CD4-positive, alpha-beta T cell treated with Interleukin-15 for 4 hours (primary cell): ENCODE measurements at places on chromosomes 1 and 21.
A peak's percentile ranks its signal among the peaks of the same experiment; 100 is the strongest.

DNA sequence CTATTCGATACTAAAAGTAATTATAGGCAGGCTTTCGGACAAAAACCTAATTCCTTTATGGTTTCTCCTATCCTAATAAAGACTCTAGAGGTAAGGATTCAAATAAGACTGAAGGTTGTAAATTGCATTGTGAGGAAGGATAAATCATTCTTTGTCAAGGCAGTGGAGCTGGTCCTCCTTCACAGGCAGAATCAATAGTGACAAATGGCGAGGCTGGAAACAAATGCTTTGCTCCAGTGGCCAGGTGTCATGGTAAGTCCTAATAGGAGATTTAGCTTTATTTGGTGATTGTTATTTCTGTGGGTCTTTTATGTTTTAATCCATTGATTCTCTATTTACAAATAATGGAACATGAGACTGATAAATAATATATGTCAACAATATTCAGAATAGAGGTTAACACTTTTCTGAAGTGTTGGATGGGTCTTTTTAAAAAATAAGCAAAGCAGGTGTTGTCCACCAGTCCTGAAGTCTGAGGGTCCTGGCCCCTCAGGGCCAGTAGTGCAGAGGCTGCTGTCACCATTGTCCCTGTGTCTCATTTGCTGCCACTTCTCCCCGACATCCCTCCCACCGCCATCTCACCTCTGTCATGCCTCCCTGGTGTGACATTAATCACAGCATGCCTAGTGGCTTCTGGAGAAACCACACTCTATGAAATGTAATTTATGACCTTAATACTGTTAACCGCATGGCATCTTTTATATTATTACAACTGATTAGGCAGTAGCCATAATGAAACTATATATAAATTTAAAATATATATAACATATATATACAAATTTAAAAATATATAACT, 120.9 kb upstream of the MAGI3 start:
- no peak for DNase-seq

DNA sequence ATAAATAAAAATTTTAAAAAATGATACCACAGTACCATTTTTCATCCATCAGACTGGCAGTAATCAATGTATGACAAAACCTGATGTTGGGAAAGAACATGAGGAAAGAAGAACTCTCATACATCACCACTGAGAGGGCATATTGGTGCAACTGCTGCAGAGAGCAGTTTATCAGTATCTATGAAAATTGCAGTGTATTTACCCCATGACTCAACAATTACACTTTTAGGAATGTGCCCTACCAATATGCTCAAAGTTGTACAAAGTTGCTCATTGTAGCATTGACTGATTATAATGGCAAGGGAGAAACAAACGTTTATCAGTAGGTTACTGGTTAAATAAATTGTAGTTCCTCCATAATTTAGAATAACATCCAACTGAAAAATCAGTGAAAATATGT, 36.7 kb downstream of the CATSPERE start:
- DNase-seq = no peak

GRCh38 chr1:198203434-198203833, 46.6 kb downstream of the NEK7 start:
- no peak for DNase-seq

DNA sequence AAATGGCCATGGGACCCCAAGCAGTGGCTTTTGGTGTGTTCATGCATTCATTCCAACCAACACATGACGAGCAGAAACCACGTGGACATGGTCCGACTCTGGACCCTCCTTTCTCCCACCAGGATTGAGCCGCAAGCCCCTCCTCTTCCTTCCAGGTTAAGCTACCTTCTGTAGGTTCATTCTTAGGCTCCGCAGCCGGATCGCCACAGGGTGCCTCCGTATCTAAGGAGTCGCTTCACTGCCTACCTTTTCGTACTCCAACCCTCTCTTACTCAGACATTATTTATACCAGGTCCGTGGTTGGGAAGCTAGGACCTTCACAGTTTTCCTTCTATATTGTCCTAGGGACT, 63.6 kb downstream of the RHBG start:
- DNase-seq = no peak

DNA sequence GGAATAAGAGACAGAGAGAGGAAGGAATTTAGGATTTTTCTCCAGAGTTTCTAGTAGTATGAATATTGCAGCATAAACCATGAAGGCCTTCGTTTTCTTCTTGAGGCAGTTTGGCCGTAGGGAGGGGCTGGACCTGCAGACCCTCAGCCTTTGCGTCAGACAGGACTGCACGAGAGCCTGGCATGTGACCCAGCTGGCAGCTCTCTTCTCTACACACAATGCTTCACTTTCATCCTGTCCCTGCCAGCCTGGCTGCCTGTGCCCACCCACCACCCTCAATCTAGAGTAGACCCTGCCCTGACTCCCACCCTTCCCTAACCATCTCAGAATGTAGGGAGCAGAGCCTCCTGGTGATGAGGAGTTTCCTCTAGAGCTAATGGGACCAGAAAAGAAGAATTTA, 1.6 kb downstream of the CA14 start:
- no peak for DNase-seq

GRCh38 chr1:23456226-23456625, 27.8 kb downstream of the ASAP3 start:
- DNase-seq = no peak

DNA sequence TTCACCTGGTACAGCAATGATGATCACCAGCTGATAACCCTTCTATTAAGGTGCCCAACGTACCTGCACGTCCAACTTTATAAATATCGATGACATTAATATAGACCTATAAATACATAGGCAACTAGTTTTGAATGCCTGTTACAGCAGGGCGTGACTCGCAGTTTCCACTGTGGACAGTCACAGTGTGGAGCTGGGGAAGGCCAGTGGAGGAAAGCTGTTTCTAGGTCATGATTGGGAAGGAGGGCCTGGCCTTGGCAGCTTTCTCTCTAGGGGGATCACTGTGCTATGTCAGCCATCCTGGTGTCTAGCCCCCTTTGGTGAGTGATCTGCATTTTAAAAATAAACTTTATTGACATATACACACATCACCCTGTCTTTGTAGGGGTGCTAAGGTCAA, 4.4 kb upstream of the PRDM15 start:
- DNase-seq = no peak

DNA sequence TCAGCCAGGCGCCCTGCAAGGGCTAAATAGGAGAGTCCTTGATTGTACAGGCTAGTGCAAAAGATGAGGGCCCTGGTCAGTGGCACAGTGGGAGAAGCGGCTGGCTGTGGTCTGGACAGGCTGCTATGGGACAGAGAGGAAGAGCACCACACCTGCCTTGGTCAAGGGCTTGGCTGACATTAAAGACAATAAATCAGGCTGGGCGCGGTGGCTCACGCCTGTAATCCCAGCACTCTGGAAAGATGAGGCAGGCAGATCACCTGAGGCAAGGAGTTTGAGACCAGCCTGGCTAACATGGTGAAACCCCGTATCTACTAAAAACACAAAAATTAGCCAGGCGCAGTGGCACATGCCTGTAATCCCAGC, 62.9 kb downstream of the NID1 start:
- no peak for DNase-seq

DNA sequence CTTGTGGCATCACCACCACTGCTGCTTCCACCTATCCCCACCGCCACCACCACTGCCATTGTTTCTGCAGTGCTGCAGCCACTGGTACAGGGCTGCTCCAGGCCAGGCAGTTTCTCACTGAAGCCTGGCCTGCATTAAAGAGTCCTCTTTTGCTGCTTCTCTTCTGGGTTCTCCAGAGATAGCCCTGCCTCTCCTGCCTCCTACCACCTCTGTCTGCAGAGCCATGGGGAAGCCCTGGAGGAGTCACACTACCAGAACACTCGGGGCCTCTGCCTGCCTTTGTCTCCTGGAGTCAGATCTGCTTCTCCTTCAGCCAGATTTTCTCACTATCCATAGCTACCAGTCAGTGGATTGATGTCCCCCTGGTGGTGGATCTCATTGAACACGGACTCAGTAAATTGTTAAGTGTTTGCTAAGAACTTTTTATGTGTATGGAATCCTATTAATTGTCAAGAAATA, 37.7 kb upstream of the DDAH1 start:
- no peak for DNase-seq

- no peak for DNase-seq
Observed at GRCh38 chr21:36397606-36398005, 12.4 kb downstream of the CHAF1B start.

- no peak for DNase-seq
Observed at GRCh38 chr21:14587266-14587665, 41.2 kb upstream of the SAMSN1 start.

DNA sequence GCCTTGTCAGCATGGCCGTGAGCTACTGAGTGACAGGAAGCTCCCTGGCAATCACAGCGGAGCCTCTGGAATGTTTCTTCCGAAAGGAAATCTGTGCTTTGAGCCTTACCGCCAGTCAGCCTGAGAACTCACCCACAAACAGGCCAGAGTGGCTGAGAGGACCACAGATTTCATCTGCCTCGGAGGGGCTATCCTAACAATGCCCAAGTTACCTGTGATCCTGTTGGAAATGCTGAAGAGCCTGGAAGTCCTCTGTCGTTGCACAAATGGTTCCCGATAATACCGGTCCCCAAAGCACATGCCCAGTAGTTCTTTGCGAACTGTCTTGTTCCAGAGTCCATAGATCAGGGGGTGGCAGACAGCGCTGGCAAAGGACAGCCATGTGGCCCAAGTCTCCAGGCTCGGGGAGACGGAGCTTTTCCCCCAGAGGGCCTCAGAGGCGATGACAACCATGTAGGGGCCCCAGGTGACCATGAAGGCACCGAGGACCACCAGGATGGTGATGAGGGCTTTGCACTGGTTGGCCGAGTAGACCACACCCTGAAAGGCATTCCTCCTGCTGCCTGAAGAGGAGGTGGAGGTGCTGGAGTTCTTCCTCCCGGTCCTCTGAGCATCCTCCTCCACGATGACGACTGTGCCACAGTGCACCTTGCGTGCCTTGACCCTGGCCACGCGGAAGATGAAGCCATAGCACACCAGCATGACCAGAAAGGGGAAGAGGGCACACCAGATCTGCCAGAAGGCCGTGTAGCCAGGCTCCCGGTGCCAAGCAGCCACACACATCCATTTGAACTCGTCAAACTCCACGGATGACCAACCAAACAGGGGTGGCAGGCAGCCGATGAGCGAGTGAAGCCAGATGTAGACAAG, 40.2 kb downstream of the GPR161 start:
- no peak for DNase-seq

DNA sequence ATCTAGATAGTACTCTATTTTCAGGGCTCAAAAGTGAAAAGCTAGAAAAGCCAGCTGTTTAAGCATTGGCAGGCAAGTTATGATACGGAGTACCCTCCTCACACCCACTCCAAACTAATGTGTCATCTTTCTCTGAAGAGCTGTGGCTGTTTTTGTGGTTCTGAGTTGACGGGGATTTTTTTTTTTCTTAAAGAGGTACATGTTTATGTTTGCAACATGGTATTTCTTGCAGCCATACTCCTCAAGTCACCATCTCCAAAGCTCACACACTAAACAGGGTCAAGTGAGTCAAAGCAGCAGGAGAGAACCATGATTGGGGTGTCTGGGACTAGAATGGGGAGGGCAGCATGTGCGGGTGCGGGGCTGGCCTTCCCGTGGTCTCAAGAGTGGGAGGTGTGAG, 347.2 kb downstream of the DISC1 start:
- DNase-seq = peak; percentile 4

DNA sequence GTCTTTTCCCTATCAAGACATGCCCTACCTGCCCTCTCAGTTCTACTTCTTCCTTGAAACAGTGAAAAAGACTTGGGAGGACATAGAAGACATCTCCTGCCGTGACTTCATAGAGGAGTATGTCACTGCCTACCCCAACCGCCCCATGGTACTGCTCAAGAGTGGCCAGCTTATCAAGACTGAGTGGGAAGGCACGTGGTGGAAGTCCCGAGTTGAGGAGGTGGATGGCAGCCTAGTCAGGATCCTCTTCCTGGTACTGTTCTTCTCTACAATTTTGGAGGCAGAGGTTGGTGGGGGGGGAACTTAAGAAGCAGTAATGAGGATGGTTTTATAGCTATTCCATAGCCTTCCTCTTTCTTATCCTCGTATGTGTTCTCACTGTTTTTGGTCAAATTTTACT, 18.7 kb downstream of the SETDB1 start:
- no peak for DNase-seq

DNA sequence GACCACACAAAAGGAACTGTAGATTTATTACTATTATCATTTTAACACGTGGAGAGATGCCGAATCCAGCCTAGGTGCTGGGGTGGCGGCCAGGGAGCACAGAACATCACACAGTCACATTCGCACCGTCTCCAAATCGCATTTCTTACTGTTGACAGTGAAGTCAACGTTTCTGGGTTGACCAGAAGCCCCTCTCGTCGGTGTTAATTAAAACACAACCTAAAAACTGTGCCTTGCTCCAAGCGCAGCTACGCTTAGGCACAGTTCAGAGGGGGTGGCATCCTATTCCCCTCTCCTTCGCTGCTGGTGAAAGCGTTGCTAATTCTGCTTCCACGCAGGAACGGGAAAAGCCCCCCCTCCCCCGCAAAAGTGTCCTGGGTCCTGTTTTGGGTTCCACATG, 4.1 kb downstream of the RIPK4 start:
- DNase-seq = no peak

GRCh38 chr21:31459457-31459856, 115.4 kb upstream of the TIAM1 start:
- no peak for DNase-seq

DNA sequence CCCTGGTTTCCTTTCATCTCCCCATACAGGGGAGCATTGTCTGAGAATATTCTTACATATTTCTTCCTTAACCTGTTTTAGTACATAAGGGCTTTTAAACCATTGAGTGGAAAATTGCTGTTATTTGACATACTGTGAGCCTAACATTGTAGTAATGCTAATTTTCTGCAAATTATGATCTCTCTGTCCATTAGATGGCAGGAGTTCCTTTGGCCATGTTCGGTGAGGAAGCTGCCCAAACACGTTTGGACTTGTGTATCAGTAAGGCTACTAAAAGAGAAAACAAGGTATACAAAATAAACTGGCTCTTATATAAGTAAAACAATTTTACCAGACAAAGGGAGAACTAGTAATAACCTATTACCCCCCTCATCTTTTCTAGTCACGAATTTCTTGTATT, 29.2 kb downstream of the CDC7 start:
- DNase-seq = peak; percentile 30
